ENCODE measurements at places on chromosomes 2 and 18.

- DNase-seq, result no peak
Measured at GRCh38 chr2:143329288-143329687, 200.1 kb downstream of the ARHGAP15 start.

DNA sequence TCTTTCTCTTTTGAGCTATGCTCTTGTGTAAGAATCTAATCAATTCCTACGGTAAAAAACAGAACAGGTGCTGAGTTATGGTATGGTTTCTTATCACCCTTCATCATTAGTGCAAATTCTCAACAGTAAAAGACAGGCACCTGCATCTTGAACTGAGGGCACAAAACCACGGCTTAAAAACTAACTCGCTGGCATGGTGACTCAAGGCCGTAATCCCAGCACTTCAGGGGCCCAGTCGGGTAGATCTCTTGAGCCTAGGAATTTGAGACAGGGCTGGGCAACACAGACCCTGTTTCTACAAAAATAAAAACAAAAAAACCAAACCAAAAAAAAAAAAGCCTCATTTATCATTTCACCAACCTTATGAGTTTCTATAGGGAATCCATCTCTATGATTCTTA is 33.3 kb downstream of the THAP4 start:
- no peak for DNase-seq

GRCh38 chr2:148594216-148594615 is 50.3 kb upstream of the EPC2 start:
- no peak for DNase-seq

- DNase-seq, result no peak
Measured at GRCh38 chr18:63120620-63121019, 198.9 kb downstream of the BCL2 start.

DNA sequence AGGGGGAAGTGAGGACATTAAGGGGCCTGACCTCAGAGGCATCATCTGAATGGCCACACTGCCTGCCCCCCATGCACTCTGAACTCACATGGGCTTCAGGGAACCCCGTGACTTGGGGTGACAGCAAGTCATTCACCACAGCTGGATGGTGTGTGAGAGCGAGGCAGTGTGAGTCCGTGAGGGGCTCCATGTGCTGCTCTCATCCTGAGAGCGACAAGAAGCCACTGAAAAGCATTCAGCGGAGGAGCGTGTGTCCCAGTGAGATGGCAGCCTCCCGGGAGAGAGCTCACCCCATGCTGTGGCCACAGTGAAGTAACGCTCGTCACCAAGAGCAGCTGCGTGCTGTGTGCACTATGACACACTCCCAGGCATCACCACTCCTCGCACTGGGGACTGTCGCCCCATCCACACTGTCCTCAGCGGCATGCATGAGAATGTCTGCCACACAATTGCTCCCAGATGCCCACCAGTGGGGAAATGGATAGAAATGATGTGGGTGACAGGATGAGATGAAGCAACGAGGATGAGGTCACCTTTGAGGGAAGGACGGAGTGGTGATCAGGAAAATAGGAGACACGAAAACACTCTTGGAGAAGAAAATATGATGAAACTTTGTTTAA is 213.0 kb upstream of the RAB6C start:
- no peak for DNase-seq
